NCI-H1436 (cell line): ENCODE measurements at places on chromosomes 2 and 18.
A peak's percentile ranks its signal among the peaks of the same experiment; 100 is the strongest.

DNA sequence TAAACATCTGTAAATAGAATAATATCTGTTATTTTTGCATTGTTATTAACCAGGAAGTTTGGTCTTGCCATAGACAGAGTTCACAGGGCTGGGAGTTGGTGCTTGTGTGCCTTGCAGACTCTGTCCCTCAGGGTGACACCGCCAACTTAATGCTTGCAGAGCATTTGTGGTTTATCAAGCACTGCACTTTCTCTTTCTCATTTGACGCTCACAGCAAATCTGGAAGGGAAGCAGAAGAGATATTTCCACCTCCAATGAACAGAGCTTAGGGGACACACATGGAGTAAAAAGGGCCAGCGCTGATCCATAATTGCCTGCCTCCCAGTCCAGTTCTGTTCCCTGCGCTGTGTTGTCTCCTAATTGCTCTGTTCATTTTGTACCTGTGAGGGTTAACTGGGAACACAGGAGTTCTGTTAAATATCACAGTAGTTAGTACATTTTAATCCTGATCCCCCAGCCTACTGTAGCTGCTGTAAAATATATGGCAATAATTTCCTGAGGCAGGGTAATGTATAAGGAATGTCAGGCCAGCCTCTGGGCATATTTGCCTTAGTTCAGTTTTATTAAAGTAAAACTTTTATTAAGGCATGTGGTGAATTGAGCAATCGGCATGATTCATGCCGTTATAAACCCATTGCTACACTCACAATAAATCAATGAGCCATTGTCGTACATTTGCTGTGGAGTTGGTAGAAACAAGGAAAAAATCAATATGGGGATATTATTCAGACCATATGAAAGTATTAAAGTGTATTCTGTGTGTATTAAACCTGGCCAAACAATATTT lies 182.5 kb upstream of the OSR1 start:
- DNase-seq = no peak

DNA sequence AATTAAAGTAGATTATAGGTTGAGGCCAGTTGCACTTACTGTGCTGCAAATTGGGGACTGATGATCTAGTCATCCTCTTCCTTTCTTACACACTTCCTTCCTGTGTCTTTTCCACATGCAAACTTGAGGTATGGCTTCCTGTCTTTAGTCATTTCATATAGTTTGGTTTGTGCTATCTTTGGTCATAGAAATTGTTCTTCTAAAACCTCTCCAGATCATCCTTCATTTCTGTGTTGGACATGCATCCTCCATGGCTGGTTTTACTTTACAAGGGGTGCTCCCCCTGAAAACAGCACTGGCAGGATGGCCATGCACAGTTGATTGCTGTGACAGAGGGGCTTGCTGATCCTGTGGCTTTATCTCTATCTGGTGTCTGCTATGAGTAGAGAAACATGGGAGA lies 36.5 kb downstream of the MGAT5 start:
- no peak for DNase-seq

DNA sequence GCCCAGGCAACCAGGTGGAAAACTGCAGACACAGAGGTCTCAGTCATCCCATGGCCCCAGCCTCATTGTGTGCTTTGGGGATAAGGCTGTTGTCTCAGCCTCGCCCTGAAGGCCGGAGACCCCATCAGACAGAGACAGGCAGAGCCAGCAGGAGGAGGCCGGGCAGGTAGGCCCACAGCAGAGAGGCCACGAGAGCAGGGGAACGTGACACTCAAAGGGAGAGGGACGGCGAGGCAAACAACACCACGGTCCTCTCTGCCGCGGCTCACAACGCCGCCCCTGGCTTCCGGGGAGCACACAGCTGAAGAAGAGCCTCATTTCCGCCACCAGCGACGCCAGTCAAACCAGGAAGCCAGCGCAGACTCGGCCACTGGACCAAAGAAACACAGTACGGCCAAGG lies 103.3 kb downstream of the ZNF516 start:
- DNase-seq = no peak

DNA sequence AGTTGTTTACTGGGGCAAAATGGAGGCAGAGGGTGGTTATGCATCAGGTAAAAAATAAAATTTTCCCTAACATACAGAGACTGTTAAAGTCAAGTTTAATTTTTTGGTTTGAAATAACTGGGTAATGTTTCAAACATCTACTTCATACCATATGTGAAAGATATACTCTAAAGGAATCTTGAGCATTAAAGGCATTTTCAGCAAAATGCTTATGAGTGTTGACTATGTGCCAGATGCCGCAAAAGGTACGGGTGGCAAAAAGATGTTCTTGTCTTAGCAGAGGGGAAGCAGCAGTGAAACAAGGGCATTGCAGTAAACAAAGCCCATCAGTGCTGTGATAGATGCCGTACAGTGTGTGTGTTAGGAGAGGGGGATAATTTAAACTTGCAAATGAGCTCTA lies 263.1 kb upstream of the ID2 start:
- DNase-seq = no peak

GRCh38 chr2:20738772-20739171 lies 71.8 kb downstream of the GDF7 start:
- DNase-seq = no peak

- no peak for DNase-seq
Measured at GRCh38 chr2:111642586-111643327, 241.2 kb downstream of the ANAPC1 start.

GRCh38 chr2:241540771-241541561 lies 17.6 kb upstream of the BOK start:
- DNase-seq = peak; percentile 42
